ENCODE measurements at places on chromosomes 2 and 18.

DNA sequence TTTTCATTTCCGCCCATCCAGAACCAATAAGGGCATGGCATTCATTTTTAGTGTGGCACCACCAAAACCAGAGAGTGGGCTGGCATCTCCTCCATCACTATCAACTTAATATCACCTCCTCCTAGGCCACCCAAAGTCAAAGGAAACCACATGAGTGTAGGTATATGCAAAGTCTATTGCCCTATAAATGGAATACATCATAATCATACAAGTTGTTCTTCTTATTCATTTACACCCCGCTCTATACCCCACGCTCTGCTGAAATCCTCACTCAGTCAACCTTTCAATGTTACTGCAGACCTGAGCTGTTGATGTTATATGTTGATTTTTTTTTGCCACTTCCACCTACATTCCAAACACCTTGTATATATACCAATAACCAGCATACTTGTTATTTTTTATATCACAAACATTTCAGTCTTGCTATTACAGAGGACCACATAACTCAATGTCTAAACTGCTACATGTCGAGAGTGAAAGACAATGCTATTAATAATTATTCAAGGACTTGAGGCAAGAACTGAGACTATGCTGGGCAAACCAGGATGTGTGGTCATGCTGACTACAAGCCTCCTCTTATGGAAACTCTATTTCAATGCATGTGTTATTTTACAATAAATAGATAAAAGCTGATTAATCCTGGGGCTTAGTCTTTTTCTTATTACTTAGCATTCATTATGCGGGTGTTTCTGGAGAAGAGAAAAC, 466.5 kb upstream of the ID2 start:
- DNase-seq = no peak

- DNase-seq = peak; percentile 83
Observed at GRCh38 chr2:225097035-225097434, 54.8 kb upstream of the DOCK10 start.

DNA sequence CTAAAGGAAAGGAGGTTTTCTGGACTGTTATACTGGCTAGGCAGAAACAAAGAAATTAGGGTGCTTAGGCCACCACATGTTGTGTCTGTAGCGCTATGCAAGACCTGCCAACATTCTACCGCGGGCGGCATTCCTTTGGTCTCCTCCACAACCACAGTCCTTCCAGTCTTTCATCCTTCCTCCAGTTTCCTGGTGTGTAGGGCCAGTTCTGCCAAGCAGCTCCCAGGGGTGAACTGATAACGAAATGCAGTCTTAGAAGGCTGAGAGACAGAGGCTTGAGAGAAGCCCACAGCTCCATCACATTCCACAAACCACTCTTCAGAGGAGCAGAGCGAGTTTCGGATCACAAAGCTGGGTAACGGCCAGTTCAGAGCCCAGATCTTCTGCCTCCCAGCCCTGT, 19.5 kb upstream of the CXXC1 start:
- no peak for DNase-seq

DNA sequence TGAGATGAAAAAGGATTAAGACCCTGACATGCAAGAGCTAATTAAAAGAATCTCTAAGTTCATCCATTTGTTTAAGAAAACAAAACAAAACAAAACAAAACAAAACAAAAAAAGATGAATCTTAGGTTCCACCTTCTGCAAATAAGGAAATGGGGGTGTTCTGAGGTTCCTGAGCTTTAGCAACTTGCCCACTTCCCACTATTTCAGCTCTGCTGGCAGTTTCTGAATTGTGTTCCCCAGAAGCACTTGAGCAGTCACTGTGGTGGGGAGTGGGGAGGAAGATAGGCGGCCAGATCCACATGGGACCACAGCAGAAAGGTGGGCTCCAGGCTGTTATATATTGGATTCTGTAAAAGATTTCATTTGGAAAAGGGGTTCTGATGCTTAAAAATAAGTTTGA, 20.3 kb downstream of the INO80C start:
- no peak for DNase-seq

GRCh38 chr2:18966131-18966530, 376.8 kb upstream of the NT5C1B start:
- no peak for DNase-seq

DNA sequence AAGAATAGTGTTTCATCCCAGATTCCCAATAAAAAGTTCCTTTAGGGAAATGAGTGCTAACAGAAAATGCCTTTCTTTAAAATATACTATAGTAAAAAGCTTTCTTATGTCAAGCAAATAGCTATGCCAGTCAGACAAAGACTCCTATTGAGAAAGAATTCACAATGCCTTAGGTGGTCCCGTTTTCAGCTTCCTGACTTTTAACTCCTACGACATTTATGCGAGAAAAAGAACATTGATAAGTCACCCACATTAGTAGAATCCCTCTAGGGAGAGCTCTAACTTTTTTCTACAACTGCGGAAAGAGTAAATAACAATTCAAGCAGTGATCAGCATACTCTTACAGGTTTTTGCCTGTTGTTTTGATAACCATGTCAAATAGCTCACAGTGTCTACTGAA, 750.8 kb upstream of the ACVR2A start:
- DNase-seq = no peak

DNA sequence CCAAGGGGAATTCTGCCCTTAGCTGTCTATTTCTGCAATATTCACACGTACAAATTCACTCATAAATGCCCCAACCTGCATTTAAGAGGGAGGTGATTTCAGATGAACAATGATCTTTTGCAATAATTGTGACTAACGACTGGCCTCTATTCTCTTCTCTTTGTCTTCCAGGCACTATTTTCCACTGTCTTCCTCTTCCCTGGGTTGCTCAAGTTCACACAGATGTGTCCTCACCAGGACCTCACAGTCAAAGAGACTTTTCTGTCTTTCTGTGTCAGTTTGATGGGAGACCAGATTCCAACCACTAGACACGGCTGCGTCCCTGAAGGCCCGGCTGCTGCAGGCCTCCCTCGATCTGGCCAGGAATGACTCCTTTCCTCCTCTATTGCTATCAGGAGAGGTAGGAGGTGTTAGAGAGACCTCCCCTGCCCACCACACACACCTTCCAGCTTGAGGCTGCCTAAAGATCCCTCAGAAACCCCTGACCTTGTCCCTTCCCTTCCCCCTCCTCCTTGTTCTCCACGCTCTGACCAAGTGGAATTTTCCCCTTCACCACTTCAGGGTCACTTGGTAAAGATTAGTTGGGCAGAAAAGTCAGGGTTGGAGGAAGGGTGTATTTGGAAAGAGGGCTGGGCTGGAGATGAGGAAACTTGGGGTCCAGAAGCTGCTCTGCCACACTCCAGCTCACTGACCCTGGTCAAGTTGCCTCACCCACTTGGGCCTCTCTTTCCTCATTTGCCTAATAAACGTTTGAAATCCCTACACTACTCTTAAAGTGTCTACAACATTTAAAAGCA, 109.2 kb upstream of the COPS8 start:
- DNase-seq = no peak

GRCh38 chr2:85393836-85394235, 16.3 kb downstream of the CAPG start:
- peak; percentile 89 for DNase-seq

DNA sequence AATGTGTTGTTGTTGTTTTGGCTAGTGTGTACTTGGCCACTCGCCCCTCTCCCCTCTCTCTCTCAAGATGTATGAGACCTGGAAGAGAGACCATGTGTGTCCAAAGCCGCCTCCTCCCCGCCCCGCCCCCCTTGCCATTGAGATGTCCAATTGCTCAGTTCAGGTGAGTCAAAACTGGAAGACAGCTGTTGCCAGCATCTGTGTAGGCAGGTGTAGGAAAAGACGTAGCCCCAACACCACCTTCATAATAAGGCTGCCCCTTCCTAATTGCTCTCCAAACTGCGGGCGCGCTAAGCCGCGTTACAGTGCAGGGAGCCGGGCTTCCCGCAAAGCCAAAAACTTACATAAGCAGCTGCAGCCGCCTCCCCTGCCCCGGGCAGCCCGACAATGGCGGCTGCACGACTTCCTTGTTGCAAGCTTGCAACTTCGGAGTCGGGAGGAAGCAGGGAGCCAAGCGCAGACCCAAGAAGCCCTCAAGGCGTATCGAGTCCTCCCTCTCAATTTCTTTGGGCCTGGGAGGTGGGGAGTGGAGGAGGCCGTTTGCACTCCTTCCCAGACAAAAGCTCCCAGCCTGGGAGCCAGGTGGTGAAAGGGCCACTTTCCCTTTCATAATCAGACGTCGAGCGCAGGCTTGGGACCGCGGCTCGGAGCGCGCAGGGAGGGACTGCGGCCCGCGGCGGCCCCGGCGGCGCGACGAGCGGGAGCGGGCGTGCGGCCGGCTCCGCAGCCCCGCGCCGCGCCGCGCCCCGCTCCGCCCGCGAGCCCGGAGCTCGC, 882 bp downstream of the ZBTB14 start:
- no peak for DNase-seq

DNA sequence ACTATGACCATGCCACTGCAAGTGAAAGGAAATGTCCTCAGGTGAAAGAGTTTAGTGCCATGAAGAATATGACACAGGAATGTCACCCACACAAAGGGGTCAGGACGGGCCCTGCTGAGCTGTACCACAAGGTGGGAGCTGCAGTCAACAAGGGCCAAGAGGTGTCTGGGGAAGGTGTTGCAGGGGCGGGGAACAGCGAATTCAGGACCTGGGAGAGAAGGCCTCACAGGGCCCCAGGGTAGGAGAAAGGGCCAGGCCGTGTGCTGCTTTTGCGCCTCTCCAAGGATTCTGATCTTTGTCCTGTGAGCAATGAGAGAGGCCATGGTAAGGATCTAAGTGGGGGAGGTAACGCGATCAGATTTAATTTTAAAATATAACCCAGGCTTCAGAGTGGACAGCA, 23.6 kb downstream of the CYB5A start:
- DNase-seq = no peak

- no peak for DNase-seq
Observed at GRCh38 chr2:127125821-127126220, 18.9 kb upstream of the BIN1 start.

DNA sequence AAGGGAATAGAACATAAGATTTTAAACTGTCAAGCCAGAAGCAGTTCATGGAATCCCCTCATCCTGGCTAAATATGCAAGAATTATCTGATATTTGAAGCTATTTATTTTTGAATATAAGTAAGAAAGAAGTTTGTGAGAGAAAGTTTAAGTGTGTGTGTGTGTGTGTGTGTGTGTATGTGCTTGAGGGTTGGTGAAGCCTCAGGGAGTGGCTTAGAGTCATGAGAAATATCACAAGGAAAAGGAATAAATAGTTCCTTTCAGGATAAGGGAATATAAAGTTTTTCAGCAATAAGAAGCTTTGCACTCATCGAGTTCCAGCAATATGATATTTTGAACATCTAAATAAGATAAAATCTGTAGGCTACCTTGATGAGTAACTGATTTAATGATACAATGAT, 359.6 kb downstream of the MEIS1 start:
- no peak for DNase-seq

DNA sequence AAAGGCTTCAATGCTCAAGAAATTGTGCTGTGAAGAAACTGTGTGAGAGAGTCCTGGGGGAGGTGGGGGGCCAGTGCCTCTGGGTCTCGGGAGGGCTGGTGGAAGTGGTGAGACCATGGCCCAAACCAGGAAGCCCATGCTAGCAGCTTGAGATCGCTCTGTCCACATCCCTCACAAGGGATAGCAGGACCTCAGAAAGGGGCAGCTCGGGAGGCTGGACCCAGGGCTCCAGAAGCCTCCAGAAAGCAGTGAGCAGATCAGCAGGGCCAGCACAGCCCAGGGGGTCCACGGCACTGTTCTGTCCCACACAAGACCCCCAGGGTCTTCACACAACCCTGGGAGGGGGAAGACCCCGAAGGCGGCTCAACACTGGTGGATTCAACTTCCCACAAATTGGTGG, 24.1 kb downstream of the ST8SIA5 start:
- no peak for DNase-seq

- no peak for DNase-seq
Observed at GRCh38 chr2:30180226-30180625, 33.4 kb downstream of the YPEL5 start.

DNA sequence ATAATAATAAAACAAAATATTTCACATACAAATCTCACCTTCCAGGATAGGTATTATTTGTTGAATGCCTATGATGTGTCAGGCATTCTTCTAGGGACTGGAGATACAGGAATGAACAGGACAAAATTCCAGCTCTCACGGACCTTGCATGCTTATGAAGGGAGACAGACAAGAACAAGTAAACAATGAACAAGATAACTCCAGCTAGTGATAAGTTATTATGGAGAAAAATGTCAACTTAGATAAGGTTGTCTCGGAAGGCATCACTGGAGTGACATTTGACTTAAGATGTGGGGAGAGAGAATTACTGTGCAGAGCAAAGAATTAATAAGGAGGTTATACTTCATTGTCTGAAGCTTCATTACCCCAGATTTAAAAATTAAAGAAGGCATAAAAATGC, 836.7 kb downstream of the SOCS6 start:
- no peak for DNase-seq

GRCh38 chr18:37578886-37579513, 13.4 kb upstream of the CELF4 start:
- peak; percentile 26 for DNase-seq

- DNase-seq = peak; percentile 51
Observed at GRCh38 chr2:207054521-207054920, 111.2 kb downstream of the KLF7 start.

DNA sequence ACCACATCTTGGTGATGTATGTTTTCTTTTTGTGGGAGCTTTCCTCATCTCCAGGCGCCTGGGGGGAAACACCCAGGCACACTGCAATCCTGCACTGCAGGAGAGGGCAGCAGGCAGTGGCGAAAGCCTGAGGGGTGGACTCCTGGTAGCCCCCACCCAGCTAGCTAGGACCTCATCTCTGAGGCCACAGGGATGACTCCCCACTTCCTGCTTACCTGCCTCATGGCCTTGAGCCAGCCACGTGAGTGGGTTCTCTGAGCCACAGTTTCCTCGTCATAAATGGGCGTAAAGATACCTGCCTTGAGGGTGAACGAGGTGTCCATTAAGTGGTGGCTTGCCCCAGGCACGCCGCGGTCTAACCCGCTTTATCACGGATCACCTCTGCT, 19.1 kb downstream of the TRAF3IP1 start:
- no peak for DNase-seq

- DNase-seq = no peak
Observed at GRCh38 chr2:64106481-64106880, 37.7 kb downstream of the PELI1 start.

GRCh38 chr2:156890529-156891148, 366.9 kb upstream of the GALNT5 start:
- DNase-seq = no peak

DNA sequence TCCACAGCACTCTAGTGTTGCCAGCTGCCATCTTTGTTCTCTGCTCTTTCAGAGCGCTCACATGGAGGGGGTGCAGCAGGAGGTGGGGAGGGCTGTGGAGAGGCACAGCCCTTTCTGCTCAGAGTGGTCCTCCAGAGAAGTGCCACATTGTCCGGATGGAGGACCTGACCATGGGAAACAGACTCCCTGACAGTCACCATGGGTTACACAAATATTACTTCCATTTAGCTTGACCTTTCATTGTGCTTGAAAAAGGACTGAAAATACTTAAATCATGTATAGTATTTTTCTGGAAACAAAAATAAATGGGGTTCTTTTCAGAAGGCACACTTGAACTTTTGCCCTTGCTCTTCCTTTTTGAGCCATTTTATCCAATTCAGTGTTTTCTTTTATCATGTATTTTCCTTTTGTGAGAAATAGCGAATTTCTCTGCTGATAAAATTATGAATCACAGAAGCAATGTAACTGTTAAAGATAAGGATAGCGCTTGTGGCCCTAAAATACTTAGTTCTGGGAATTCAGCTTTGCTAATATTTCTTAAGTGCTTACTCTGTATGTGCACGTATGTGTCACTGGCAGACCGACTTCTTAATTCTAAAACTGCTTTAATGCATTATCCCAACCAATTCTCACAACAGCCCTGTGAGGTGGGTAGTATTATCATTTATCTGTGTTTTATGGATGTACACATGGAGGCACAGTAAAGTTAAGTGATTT, 34.2 kb downstream of the SPATS2L start:
- no peak for DNase-seq
